ENCODE measurements at places on chromosomes 4 and X.
A peak's percentile ranks its signal among the peaks of the same experiment; 100 is the strongest.

DNA sequence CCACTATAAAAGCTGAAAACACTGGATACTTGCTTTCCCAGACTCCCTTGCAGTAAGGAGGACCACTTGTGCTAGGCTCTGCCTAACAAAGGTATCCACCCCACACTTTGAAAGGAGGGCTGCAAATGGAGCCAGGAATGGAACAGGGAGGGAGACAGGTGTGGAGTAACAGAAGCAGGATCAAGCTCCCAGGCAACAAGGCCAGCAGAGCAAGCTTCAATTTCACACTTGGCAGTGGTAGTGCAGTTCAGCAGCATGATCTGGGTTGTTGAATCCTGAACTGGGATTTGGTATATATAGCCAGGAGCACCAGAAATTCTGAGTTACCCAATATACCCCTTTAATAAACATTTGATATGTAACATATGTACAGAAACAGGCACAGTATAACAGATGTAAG, 9.8 kb downstream of the LAMP2 start:
- DNase-seq, result no peak

- DNase-seq, result peak; percentile 96
Observed at GRCh38 chr4:73661646-73662119, 41.4 kb upstream of the RASSF6 start.

DNA sequence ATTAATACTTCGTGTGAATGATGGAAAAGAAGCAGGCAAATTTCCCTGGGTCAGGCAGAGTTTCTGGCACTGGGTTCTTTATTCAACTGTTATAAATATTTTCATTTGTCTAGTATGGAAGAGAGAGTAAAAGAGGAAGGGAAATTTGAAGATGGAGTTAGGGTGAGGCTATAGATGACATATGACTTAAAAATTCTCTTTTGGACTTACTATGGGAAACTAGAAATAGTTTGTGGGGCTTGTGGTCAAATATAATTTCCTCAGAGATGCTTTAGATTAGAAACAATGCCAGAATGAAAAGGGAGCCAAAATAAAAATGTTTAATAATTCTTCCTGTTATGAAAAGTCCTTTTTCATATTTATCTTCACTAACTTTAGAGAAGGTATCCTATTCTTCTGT, 103.2 kb downstream of the GC start:
- no peak for DNase-seq

GRCh38 chr4:55635741-55636655, at the start of gene NMU:
TSS of gene NMU (minus strand) at chr4:55636298. CDS start at chr4:55636192, 106 bp downstream.
- peak; percentile 16 for DNase-seq

DNA sequence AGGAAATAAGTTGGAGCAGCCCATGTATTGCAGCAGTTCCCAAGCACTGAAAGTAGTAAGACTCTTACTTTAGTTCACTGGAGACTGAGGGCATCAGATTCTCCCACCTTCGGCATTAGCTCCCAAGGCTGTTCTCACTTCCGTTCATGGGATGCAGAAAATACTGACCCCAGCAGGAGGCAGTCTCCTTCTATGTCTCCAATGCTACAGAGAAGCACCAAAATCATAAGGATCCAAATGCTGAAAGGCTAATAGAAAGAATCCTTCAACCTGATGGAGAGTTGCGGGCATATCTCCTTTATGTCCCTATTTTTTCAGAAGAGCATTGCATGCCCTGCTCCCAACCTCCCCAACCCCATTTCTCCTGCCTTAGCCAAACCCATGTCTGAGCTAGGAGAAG, 32.4 kb downstream of the ADH7 start:
- DNase-seq, result no peak

DNA sequence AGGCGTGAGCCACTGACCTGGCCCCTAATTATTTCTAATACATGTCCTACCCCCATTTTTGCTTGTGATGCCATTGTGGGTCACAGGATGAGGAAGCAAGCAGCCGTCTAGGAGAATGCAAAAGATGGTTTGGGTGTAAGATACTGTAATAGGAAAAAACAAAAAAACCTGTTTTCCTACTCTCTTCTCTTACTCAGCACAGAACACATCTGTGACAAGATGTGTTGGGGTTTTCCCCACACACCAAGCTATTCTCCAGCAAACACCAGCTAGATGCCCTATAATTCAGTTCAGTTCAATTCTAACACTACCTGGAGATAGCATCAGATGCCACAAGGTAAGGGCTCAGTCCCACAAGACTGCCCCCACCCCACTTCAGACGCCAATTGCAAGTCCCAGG, 15.3 kb upstream of the HPRT1 start:
- no peak for DNase-seq

GRCh38 chr4:1043651-1044468, 32.4 kb downstream of the FGFRL1 start:
- peak; percentile 98 for DNase-seq

DNA sequence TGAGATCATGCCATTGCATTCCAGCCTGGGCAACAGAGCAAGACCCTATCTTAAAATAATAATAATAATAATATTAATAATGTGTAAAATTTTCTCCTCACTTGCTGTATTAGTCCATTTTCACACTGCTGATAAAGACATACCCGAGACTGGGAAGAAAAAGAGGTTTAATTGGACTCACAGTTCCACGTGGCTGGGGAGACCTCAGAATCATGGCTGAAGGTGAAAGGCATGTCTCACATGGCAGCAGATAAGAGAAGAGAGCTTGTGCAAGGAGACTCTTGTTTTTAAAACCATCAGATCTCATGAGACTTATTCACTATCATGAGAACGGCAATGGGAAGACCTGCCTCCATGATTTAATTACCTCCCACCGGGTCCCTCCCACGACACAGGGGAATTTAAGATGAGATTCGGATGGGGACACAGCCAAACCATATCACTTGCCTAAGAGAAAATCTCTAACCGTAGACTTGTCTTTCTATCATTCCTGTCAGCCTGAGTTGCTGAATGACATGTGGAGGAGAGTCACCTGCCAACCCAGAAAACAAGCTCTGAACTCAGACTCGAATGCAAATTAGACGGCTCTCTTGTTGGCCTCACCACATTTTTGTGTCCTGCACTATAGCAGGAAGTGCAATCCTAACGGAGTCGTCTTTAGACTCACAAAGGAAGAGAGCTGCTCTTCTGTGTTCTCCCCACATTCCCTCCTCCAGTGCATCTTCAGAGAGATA, 51.9 kb upstream of the DCTD start:
- DNase-seq, result no peak

Data from endothelial cell of umbilical vein (primary cell).